Astrocyte (in vitro differentiated cells and primary cell): ENCODE measurements at places on chromosomes 4 and X. TPM values are rescaled to one million over a fixed set of nuclear protein-coding genes. Genes with fewer than 3 reads are reported as not detected.

The GRIA3 gene
- total RNA-seq: 18.6 and 27.8 TPM in 2 replicates

GRCh38 chr4:131370846-131371245 is 1778.2 kb upstream of the PCDH10 start:
- DNase-seq: no peak

DNA sequence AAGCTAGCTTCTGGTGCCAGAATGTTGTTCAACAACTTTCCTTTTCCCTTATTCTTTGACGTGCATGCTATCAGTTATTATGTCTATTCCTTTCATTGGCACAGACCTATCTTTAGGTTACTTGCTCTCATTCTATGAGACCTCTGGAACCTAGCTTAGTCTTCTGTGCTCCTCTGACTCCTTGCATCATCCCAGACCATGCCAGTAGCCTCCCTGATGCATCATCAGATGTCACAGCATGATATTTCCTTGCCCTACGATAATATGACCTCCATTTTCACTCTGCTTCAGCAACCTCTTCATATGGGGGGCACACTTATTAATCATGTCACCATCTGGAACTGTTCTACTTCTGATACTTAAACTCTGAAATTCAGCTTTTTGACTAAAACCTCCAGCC is 37.2 kb downstream of the CLCN5 start:
- no peak for DNase-seq

The TSPAN7 gene
- total RNA-seq: 3.5 and 4.8 TPM in 2 replicates

The BANK1 gene
- 1.3 and 2.0 TPM in 2 replicates for total RNA-seq

The SHISA3 gene
- not detected in 2 replicates for total RNA-seq

The KDM5C gene
- 79.5 and 84.5 TPM in 2 replicates for total RNA-seq

The ATOH1 gene
- not detected in 2 replicates for total RNA-seq

GRCh38 chr4:41110050-41110449 is 104.3 kb downstream of the APBB2 start:
- no peak for DNase-seq

GRCh38 chr4:147924604-147925412 is 192.9 kb downstream of the ARHGAP10 start:
- no peak for DNase-seq

The ASB9 gene
- 0.27 TPM in 1 of 2 replicates, not detected in the other for total RNA-seq
